ENCODE measurements at places on chromosomes 1 and 21. TPM values are rescaled to one million over a fixed set of nuclear protein-coding genes. Genes with fewer than 3 reads are reported as not detected.

Gene CSF3R
- 2.8 TPM for polyA plus RNA-seq

Gene AGMAT
- 1.2 TPM for polyA plus RNA-seq

Gene VSIG8
- polyA plus RNA-seq = 0.11 TPM

Gene CHI3L1
- polyA plus RNA-seq = 0.71 TPM

Gene MMEL1
- polyA plus RNA-seq = 1.5 TPM

Gene AVPR1B
- 0.47 TPM for polyA plus RNA-seq

DNA sequence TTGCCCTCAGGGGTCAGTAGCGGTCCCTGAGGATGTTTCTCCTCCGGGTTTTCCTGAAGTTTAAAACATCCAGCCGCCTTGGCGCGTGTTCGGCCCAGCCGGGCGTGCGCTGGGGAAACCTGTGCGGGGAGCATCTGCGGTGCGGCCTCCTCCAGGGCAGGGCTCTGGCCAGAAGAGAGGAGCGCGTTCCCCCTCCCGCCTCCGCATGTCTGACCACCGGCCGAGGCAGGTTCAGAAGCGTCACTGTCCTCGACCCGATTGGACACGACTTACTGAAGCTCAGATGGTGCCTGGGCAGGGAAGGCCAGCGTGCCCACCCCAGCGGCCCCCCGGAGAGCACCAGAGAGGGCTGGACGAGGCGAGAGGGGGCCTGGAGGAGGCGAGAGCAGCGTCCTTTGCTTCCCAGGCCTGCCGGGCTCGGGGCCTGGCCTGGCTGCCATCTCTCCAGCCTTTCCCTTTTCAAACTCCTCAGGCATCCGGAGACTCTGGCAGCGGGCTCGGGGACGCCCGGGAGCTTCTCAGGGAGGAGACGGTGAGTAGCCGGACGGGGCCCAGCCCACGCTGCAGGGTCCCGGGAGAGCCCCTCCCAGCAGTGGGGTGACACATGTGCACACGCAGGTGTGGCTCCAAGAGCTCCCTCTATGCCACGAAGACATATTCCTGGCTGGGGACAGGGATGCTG is 67.1 kb downstream of the SLC19A1 start:
- DNase-seq = no peak

DNA sequence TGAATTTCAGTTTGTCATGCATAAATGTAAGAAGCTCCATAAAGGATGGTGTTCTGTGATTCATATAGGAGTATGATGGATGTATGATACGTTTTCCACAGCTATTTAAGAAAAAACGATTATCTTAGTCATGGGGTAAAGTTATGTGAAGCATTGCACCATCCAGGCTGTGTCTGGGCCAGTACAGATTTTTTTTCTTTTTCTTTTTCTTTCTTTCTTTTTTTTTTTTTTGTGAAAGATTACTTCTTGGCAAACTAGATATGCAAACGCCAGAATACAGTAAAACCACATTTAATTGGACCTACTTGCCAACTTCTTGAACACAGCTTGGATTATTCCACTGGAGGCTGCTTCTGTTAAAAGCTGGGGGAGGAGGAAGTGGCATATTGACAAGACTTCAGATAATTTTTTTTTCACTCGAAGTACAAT is 14.9 kb downstream of the ZBTB18 start:
- no peak for DNase-seq

DNA sequence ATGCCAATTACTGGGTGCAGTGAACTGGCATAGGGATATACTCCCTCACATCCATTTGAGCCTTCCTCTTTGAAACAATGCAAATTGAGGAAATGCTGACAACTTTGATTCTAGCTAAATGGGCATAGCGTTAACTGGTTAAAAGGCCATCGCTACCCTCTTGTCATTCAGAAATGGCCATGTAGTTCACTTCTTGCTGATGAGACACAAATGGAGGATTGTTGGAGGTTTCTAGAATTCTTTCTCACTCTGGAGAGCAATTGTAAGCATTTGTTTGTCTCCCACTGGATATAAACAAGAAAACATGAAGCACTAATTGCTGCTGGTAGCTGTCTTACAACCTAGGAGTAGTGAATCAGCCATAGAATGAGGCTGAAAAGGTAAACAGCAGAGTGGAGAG is 14.4 kb downstream of the PRDX6 start:
- DNase-seq = no peak

DNA sequence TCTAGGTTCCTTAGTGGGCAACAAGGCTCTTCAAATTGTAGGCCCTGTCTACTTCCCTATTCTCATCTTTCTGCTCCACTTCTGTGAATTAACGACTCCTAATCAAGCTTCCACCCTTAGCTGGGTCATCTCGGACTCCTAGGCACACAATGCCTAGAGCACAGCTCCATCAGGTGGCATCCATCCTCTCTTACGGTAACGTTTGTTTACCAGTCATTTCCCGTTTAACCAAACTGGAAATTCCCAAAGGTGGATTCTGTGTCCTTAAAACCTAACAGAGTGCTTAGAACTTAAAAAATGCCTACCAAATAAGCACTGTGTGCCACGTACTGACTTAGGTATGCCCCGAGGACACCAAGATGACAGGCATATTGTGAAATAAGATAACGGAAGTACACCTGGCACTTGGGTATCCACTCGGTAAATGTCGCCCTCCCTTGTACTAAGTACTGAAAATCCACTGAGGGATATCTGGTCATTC is 1.5 kb downstream of the PARP1 start:
- DNase-seq = no peak

DNA sequence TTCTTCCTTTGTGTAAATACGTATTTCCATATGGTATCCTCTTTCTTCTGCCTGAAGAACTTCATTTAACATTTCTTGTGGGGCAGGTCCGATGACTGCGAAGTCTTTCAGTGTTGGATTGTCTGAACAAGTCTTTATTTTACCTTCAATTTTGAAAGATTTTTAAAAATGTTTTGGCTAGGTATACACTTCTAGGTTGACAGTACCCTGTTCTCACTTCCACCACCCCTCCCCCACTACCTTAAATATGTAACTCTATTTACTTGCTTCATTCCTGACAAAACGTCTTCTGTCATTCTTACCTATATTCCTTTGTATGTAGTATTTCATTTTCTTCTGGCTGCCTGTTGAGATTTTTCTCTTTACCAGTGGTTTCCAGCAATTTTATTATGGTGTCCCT is 85.7 kb upstream of the ARTN start:
- no peak for DNase-seq

GRCh38 chr1:186977266-186977957 is 148.7 kb downstream of the PLA2G4A start:
- no peak for DNase-seq

DNA sequence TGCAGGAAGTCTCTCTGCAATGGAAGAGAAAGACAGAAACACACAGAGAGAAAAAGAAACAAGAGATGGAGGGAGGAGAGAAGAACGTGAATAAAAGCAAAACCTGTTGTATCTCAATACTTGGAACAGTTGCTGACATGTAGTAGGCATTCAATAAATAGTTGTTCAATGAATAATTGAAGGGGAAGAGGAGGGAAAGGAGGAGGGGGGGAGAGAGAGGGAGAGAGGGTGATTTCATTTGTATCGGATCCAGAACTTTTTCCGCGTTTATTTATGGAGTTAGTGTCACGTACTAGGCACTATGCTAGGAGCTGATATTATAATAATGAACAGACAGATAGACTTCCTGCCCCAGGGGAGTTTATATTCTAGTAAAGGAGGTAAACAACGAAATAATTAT is 144.1 kb downstream of the OMA1 start:
- DNase-seq = no peak

- DNase-seq = no peak
These were observed 3.8 kb downstream of the ZBTB18 start for GRCh38 chr1:244054924-244055263.
